Activated naive CD8-positive, alpha-beta T cell treated with anti-CD3 and anti-CD28 coated beads for 36 hours (primary cell): ENCODE measurements at places on chromosomes 3 and 15. TPM values are rescaled to one million over a fixed set of nuclear protein-coding genes. Genes with fewer than 3 reads are reported as not detected.

DNA sequence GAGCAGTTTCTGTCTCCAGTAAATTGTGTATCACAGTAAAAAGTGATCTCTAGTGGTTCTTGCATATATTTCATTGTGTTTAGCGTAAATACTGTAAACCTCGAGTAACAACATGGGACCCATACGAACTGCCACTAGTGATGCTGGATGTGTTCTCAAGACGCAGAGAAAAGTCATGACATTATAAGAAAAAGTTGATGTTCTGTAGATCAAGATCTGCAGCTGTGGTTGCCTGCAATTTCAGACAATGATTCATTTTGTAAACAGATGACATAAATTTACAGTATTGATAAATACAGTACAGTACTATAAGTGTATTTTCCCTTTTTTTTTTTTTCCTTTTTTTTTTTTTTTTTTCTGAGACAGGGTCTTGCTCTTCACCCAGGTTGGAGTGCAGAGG is 100.1 kb downstream of the DPH6 start:
- DNase-seq = no peak

DNA sequence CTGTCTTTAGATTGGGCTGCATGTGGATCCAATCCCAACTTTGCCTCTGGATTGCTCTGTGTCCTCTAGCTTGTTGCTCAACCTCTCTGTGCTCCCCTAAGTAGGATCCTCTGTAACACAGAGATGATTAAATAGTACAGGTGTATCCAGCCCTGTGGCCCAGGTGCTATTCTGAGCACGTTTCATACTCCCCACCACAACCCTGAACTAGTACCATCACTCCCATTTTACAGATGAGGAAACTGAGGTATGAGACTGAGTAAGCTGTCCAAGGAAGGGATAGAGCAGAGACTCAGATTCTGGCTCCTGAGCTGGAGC is 7.2 kb downstream of the ISG20 start:
- no peak for DNase-seq

DNA sequence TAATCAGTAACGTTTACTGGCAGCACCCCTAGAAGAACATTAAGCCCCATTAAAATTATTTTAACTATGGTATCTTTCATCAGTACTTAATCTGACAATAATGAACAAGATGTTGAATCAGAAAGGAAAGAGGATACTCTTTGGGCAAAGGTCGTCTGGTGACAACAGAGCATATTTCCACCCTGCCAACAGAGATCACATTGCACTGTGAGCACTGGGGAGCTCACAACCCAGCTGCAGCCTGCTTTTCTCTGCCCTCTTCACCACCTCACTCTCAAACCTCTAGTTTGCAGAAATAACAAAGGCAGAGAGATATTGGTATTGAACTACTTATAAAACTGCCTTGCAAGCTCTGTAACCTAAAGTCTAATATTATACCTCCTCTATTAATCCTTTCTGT is 130.0 kb downstream of the FBN1 start:
- no peak for DNase-seq

GRCh38 chr3:137582484-137582883 is 181.6 kb upstream of the SOX14 start:
- DNase-seq = no peak

DNA sequence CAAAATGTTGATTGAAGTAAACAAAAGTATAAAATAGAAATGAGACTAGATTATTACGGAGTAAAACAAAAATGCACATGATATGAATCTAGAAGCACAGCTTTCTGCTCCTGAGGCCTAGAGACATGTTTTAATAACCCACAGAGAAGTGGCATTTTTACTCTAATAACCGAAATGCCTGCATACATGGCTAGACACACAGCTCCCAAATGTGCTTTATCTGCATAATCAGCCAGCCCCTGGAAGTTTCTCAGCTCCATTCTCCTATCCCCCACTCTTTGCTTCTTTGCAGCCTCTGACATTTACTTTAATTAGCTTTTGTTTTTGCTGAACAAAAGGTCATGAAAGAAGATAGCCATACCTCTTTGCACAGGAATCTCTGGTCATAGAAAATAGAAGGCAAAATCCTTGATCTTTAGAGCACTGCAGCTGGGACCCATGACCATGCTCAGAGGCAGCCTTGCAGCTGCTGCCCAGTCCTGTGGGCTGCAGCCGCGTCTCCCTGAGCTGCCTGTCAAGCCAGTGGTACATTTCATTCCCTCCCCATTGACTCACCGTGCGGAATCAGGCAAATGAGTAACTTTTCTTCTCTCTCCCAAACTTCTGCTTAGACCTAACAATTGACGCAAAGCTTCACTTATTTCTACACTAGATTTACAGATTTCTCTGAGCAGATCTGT is at the start of gene VEPH1:
VEPH1 (minus strand) TSS at position 501 of the 680 bp plus-strand sequence. CDS start 8,067 bp downstream, outside the sequence.
- DNase-seq = no peak

- DNase-seq = no peak
These were observed 28.7 kb upstream of the TMEM45A start for GRCh38 chr3:100463646-100464155.

DNA sequence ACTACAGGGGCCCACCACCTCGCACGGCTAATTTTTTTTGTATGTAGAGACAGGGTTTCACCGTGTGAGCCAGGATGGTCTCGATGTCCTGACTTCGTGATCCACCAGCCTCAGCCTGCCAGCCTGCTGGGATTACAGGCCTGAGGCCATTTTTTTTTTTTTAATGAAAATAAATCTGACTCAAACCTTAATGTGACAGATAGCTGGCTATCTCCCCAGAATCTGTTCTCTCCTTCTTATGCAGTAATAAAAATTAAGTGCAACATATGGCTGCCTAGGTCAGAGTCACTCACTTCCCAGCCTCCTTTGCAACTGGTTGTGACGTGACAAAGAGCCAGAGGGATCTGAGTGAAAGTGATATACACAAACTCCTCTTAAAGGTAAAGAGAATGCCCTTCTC is 53.0 kb downstream of the ZNF148 start:
- DNase-seq = no peak

Gene RBM15B
- total RNA-seq = 34.5 TPM

Gene P2RY13
- total RNA-seq = not detected

Gene THPO
- not detected for total RNA-seq

Gene CPNE4
- total RNA-seq = not detected

Gene LRRN1
- 3.3 TPM for total RNA-seq

Gene AEN
- 81.8 TPM for total RNA-seq

Gene SPTSSB
- not detected for total RNA-seq

Gene RAD51
- total RNA-seq = 69.6 TPM

Gene SPINK8
- not detected for total RNA-seq

Gene GABRR3
- total RNA-seq = not detected
